Type B pancreatic cell (in vitro differentiated cells): ENCODE measurements at places on chromosomes 12 and 14.

GRCh38 chr12:16949871-16950667 is 344.1 kb upstream of the LMO3 start:
- no peak for DNase-seq

DNA sequence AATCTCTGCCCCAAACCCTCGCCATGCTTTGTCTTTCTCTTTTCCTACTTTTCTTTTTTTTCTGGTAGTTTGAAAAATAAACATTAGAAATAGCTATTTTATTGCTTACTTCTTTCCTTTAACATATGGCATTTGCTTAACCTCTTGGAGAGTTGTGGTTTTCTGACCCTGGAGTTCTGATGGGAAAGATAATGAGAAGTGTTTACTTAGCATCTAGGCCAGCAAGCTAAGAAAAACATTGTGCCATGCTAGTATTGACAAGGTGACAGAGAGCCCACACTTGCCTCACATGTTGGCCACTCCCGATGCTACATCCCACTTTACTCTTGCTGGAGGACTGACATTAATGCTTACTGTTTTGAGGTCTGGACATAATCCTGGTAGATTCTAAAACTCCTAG is 886.2 kb downstream of the DIO2 start:
- no peak for DNase-seq

GRCh38 chr12:115956659-115957058 is 320.8 kb downstream of the MED13L start:
- no peak for DNase-seq

GRCh38 chr12:82952946-82953345 is 266.2 kb downstream of the TMTC2 start:
- DNase-seq = no peak

DNA sequence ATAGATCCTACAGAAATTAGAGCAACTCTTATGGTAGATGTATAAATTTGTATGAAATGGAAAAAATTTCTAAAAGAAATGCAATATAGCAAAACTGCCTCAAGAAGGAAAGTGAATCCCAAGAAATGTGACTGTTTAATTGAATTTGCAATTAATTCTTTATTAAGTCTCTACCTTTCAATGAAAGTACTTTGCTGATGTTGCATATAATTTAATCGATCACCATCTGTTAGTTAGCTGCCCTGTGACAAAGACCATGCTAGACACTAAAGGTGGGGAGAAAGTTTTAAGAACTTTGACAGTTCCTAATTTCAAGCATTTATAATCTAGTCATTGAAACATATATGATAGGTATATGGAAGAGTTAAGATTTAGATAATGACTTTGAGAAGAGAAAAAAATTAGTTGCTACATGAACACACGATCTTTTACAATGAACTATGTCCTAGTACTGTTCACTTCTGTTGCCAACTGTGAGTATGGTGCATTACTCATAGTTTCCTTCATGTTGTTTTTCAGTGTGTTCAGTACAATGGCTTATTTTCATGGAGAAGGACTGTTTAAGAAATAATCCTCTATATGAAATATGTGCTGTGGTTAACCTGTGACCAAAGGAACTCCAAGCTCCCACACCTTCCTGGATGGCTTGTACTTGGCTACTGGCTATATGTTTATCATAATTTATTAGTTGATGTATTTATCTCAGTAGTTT is 128.4 kb downstream of the METTL25 start:
- DNase-seq = no peak

GRCh38 chr14:76940021-76940760 is 88.3 kb downstream of the IRF2BPL start:
- DNase-seq = no peak

- DNase-seq = no peak
Measured at GRCh38 chr12:49784756-49785409, 43.3 kb downstream of the NCKAP5L start.

- peak; percentile 79 for DNase-seq
Measured at GRCh38 chr12:130104571-130105106, 57.6 kb upstream of the FZD10 start.

DNA sequence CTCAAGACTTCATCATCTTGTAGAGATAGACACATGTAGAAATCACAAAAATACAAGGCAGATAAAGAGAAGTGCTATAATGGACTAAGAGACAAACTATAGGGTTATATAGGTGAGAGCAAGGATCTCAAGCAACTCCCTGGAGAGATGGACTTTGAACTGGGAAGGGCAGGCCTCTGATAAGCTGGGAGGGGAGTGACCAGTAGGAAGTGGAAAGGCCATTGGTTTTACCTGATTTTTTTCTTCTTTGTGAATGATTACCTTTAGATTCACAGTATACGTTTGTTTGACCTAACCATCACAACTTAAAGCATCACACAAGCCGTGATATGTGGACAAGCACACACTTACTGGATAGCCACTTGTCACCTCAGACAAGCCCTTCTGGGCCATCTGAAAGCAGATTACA is 5.2 kb upstream of the TEP1 start:
- DNase-seq = no peak

GRCh38 chr12:68414988-68415387 is 82.8 kb upstream of the MDM1 start:
- DNase-seq = no peak

DNA sequence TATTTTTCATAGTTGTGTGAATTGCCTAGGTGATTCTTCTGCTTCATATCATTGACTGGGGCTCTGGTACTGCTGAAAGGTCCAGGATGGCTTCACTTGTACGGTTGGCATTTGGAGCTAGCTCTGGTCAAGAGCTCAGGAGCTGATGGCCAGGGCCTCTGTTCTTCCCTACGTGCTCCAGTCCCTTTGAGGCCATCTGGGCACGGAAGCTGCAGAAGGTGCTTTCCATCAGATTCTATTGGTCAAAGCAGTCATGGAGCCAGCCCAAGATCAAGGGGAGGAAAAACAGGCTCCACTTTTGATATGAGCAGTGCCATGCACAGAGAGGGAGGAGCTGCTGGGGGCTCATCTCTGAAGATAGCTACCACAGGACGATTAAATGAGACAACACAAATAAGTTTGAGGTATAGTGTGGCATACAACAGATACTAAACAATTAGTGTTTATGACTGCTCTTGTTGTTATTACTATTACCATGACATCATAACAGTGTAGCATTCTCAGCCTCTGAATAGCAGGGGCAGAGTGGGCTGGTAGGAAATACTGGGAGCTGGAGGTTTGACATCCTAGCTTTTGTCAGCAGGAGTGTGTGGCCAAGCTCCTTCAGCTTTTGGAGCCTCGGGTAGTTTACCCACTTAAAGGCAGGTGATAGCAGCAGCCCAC is 10.4 kb downstream of the KRT83 start:
- no peak for DNase-seq

DNA sequence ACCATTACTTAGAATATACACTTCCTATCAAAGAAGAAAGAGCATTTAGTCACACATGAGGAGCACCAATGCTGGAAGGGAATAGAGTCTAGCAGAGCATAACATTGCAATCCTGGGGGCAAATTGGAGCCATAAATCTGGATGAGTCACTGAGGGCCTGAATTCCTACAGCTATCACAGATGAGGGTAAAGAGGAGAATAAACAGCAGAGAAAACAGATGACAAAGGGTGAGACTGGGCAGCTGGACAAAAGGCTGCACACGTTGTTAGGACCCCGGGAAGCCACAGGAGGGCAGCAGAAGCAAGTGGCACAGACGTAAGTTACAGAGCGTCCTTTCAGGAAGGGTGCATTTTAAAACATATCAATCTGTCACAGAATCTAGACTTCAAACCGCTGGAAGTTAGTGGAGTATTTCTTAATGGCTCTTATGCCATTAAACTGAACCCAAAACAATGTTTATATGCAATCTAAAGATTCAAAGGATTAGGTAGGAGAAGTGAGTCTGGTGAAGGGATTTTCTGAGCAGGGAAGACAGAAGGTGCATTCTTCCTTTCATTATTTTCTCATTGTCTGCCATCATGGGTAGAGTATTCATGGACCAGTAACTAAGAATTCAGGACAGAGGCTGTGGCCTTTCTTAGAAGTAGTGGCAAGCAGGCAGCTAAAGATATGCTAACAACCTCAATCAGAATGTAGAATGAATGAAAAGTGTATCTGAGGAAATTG is 159.8 kb upstream of the DAAM1 start:
- DNase-seq = no peak

GRCh38 chr12:61956545-61956944 is 303.7 kb upstream of the USP15 start:
- DNase-seq = no peak

GRCh38 chr12:24796876-24797275 is 152.0 kb downstream of the BCAT1 start:
- no peak for DNase-seq

- no peak for DNase-seq
Measured at GRCh38 chr14:99529899-99530298, 48.7 kb downstream of the CCNK start.

DNA sequence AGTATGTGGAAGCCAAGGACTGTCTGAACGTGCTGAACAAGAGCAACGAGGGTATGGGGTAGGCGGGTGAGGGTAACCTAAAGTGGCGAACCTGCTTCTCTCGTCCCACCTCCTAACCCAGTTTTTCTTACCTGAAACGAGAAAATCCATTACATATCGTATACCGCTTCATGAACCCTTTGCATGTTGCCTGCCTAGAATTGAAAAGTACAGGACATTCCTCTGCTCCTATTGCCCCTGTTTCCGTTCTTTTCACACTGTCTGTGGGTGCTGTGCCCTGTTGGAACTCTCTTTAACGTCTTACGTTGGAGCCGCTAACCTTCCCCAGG is 513 bp downstream of the PFDN5 start:
- DNase-seq = no peak

- no peak for DNase-seq
Measured at GRCh38 chr14:64857979-64858744, 21.5 kb downstream of the SPTB start.

DNA sequence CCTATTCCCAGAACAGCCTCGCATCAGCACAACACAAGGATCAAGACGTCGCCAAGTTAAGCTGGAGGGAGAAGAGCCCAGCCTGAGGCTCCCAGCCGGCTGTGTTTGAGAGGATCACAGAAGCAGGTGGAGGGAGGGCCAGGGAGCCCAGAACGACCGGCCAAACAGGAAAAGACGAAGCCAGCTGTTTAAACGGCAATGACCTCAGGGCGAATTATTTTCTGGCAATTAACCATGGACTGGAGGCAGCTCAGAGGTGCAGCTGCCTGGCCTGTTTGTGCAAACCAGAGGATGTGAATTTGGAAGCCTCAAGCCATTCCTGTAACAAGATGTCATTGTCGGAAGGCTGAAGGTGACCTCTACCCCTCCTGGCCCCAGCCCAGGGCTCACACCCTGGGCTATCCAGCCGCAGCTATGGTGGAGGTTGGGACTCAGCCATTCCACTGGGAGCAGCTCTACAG is 175.8 kb upstream of the PRMT8 start:
- DNase-seq = no peak

DNA sequence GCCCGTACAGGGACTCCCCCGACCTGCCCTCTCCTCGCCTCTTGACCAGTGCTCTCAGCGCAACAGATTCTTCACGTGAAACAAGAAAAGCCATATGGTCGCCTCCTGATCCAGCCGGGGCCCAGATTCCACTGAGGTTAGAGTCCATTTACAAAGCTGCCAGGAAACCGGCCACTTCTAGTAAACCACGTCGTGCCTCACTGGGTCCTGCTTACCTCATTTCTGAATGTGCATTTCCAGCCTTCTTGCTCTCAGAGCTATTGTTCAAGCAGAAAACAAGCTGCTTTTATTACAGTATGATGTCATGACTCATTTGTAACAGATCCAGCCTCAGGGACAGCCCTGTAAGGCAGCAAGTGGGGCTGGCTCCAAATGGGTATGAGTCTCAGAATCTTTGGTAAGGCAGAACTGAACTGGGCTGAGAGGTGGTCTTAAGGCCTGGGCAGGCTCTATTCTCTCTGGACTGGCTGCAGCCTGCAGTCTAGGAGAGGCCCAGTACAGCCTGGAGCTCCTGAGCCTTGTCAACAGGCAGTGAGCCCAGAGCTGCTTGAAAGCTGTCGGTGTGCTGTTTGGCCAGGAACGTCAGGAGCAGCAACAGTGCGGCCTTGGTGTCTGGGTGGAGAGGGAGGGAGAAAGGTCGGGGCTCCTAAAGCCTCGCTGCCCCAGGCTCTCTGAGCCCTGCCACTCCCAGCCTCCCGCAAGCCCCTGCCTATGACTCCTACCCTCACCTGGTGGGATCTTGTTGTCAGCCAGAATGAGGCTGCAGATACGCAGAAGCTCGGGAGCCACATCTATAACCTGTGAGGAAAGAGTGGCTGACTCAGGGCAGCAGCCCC is 8.3 kb downstream of the REC8 start:
- DNase-seq = no peak

- DNase-seq = no peak
Measured at GRCh38 chr14:97456958-97457357, 659.8 kb downstream of the VRK1 start.

- no peak for DNase-seq
Measured at GRCh38 chr14:65550779-65551643, 138.5 kb downstream of the FUT8 start.

GRCh38 chr14:41608681-41609390 is 2.2 kb downstream of the LRFN5 start:
- no peak for DNase-seq

GRCh38 chr12:64039281-64039871 is 182.7 kb downstream of the KICS2 start:
- DNase-seq = no peak

GRCh38 chr12:47272412-47273190 is 192.8 kb upstream of the AMIGO2 start:
- DNase-seq = no peak

GRCh38 chr14:51674294-51675002 is 22.7 kb downstream of the FRMD6 start:
- no peak for DNase-seq

DNA sequence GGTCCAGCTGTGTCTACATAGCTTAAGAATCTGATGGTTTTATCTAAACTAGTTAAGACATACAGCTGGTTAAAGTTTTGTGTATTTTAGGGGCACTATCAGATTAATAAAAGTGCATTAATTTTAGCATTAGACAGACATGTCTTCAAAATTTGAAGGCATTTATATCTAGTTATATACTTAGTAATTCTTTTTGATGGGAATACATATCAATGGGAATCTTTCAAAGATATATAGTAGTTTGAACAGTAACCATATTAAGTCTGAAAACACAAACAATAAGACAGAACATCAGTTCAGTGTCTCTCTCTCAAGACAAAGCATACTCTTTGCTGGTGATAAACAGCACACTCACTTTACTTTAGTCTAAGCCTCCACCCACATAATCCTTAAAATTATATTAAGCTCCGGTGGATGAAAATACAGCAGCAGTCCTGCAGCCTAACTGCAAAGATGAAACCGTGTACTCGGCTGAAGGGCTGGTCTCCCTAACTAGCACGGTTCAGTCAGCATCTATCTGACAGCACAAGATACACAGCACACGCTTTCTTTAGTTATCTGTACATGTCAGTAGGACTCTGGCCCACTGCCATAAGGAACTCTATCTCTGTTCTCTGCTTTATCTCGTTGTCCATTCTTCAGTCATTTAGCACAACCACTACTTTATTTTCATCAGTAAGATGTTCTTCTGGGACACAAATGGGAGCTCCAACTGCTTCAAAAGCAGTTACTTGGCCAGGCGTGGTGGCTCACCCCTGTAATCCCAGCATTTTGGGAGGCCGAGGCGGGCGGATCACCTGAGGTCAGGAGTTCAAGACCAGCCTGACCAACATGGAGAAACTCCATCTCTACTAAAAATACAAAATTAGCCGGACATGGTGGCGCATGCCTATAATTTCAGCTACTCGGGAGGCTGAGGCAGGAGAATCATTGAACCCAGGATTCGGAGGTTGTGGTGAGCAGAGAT is 80.5 kb downstream of the MED13L start:
- DNase-seq = no peak
